ENCODE measurements at places on chromosomes 3 and 15. TPM values are rescaled to one million over a fixed set of nuclear protein-coding genes. Genes with fewer than 3 reads are reported as not detected.

Gene ITPR1
- total RNA-seq, result 3.6 TPM

DNA sequence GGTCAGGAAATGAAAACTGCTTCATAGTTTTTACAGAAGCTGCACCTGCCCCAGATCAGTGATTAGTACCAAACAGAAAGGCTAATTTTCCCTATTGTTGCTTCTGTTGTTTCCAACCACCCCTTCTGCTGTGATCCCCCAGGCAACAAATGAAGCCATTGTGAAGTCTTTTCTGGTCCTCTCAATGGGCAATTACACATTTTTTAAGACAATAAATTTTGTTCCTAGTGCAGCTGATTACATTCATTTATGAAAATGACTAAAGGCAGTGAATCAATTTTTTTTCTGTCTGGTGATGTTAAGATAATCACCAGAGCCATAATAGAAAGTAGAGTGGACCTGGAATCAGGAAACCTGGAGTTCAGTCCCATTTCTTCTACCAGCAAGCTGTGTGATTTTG lies 32.7 kb downstream of the GLDN start:
- no peak for DNase-seq

DNA sequence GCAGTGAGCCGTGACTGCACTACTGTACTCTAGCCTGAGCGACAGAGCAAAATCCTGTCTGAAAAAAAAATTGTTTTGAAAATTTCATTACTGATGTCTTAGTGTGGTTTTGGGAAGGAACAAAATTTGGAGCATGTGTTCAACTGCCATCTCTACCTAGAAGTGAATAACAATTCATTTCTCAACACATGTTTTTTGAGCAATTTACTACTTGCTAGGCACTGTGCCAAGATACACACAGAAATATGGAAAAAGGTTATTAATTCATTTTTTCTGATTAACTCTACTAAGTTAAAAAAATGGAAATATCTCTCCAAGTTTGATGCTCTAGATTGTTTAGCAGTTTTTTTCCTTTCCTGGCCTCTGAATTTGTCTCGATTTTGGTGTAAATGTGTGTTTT lies 5.2 kb upstream of the TCF12 start:
- no peak for DNase-seq

- no peak for DNase-seq
Measured at GRCh38 chr15:78977091-78977571, 32.3 kb upstream of the CTSH start.

Gene TGM4
- total RNA-seq, result not detected

Gene BCL2A1
- total RNA-seq, result not detected

Gene ERC2
- not detected for total RNA-seq

DNA sequence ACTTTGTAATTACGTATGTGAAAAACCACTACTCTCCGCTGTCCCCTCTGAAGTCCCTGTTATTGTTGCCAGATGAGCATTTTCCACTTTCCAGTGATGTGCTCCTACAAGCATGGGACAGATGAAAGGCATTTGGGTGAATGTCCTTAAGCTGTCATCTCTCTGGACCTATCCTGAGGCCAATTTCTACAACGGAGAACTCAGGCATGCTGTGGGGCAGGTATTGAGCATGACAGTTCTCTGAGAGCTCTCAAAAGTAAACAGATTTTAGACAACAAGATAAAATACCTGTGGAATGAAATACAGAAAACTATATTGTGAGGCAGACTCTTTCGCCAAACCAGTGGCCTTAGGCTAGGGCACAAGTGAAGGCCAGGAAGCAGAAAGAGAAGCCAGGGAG lies 656.5 kb upstream of the NR2F2 start:
- no peak for DNase-seq

- no peak for DNase-seq
Measured at GRCh38 chr15:29278436-29279105, 8.9 kb upstream of the NSMCE3 start.

GRCh38 chr15:44264148-44264547 lies 24.4 kb upstream of the GOLM2 start:
- DNase-seq, result no peak

Gene SLC6A20
- 8.3 TPM for total RNA-seq

DNA sequence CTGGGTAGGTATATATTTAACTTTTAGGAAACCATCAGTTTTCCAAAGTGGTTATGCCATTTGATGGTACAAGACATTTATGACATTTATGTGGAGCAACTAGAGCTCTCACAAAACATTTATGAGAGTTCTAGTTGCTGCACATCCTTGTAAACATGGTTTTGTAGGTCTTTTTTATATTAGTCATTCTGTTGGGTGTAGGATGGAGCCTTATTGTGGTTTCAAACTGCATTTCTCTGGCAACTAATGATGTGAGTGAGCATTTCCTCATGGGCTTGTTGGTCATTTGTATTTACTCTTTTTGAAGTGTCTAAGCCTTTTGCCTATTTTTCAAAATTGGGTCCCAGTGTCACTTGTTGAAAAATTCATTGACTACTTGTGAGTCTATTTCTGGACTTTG lies 45.7 kb upstream of the MGLL start:
- DNase-seq, result peak; percentile 29

Gene CPLX3
- total RNA-seq, result 0.25 TPM

DNA sequence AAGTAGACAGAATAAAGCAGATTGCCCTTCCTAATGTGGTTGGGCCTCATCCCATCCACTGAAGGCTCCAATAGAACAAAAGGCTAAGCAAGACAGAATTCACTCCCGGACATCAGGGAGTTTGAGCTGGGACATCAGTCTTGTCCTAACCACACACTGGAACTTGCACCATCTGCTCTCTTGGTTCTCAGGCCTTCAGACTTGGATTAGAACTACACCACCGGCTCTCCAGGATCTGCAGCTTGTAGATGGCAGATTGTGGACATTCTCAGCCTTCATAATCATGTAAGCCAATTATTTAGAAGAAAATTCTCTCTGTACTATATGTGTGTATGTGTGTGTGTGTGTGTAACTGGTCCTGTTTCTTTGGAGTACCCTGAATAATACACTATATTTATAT lies 394.7 kb upstream of the LMCD1 start:
- DNase-seq, result no peak

Gene TRIM42
- not detected for total RNA-seq

DNA sequence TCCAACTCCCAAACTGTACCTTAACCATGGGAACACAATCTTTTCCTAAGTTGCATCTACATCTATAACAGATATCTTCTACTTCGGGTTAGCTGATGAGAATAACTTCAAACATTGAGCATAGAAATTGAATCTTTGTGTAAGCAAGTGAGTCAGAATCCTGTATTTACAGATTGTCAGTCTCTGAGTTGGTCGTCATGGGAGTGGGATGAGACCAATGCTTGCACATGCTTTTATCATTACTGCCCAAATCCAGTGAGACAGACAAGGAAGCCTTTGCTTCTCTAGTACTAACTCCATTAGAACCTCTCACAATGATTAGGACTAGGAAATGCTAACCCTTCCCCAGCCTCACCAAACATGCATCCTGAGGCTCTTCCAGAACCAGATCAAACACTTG lies 587.1 kb upstream of the ZNF717 start:
- DNase-seq, result no peak
